ENCODE measurements at places on chromosomes 7 and 10. TPM values are rescaled to one million over a fixed set of nuclear protein-coding genes. Genes with fewer than 3 reads are reported as not detected.

DNA sequence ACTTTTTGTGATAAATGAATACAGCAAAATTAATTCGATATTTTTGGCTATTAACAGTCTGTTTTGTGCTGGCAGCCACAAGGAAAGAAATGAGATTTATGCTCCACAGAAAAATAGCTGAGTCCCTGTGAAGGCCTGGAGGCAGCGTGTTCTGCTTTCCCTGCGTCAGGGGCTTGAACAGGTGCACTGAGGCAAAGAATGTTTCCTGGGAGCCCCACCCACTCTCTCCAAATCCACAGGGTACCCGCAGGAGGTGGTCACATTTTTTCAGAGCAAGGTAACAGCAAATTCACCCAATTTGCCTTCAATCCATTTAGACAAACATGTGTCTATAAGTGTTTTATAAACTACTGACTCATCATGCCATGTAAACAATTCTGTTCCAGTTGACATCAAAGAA is 308.1 kb downstream of the TCERG1L start:
- peak; percentile 6 for DNase-seq

DNA sequence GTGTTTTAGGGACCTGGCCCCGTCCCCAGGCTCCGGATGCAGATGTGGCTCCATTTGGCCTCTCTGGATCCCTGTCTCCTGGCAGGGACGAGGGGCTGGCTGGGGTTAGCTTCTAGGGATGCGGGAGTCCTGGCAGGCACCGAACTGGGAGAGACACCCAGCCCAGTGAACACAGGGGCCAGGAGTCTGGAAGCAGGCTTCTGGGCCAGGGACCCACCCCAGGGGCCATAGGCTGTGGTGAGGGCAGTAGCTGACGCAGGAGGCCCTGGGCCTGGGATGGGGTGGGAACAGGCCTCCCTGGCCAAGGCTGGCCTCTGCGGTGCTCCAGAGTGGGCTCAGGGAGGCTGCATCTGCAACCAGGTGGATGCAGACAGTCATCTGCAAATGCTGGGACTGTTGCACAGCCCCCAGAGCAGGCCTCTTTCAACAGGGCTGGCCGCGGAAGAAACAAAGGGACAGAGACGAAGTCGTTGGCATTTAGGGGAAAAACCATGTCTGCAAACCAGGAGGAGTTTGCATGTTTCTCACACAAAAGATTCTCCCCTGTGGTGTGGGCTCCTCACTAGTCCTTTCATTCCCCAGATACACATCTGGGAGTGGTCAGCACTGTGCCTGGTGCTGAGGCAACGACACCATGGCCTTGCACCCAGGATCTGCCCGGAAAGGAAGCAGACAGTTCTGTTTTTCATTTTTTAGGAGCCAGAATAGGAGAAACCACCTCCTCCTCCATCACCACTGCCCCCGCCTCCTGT is 36.4 kb upstream of the ZNF488 start:
- DNase-seq = no peak

GRCh38 chr7:24108906-24109376 is 175.0 kb upstream of the NPY start:
- no peak for DNase-seq

DNA sequence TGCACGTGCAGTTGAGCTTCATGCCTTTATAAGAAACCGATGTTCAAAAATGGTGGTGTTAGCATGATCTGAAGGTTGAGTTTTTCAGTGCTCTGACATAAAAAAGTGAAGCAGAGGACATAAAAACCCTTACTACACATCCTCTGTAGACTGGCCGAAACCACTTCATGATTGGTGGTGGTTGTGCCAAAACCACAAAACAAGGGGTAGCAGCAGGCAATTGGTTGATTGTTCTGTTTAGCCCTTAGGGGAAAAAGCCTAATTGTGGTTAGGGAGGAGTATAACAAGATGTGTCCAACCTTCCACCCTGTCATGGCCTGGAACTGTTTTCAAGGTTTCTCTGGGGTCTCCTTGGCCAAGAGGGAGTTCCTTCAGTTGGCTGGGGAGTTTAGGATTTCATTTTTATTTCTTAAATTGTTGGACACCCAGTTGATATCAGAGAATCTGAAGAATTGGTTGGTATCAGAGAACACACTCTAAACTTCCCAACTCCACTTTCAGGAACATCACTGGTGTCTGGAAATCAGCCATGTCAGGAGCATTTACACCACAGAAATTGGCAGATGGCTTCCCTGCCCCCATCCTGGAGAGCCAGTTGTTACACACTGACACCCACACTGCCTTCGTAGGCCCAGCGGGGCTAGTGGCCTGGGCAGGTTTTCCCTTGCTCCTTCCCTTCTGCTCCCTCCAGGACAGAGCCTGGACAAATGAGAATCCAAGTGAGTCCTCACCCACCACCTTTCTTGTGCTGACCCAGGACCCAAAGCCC is 18.8 kb downstream of the MRPS24 start:
- no peak for DNase-seq

GRCh38 chr10:103493362-103493915 is at the start of gene NEURL1:
Gene NEURL1, plus strand, starts transcription at chr10:103493705. Its CDS starts 683 bp downstream, at chr10:103494388.
- DNase-seq = no peak

- DNase-seq = no peak
Observed at GRCh38 chr7:138626846-138627245, 74.3 kb downstream of the SVOPL start.

GRCh38 chr10:93654201-93654600 is 41.9 kb downstream of the PDE6C start:
- no peak for DNase-seq

GRCh38 chr7:47714669-47715607 is 133.0 kb upstream of the TNS3 start:
- DNase-seq = no peak

GRCh38 chr7:103120362-103120761 is 28.5 kb downstream of the NAPEPLD start:
- no peak for DNase-seq

DNA sequence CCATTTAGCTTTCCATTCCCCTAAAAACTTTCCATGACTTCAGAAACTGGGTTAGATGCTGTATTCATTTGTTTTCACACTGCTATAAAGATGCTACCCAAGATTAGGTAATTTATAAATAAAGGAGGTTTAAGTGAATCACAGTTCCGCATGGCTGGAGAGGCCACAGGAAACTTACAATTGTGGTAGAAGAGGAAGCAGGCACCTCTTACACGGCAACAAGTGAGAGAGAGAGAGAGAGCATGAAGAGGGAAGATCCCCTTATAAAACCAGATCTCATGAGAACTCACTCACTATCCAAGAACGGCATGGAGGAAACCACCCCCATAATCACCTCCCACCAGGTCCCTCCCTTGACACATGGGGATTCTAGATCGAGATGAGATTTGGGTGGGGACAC is 336.8 kb downstream of the TFEC start:
- no peak for DNase-seq

DNA sequence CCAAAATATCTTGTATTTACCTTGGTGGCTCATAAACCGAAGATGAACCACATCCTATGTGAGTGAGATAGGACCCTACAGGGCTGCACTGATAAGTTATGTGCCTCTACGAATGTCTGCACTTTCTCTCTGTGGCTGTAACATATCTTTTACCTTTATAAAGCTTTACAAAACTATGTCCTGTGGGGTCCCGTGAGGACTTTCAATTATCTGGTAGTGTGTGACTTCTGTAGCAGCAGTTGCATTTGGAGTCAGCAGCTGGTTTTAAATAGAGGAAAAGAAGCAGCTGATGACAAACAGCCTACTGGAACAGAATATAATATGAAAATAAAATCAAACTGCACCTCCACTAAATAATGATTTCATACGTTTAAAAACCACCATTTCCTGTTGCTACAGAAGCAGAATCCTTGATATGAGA is 222.4 kb upstream of the GNAI1 start:
- DNase-seq = no peak

- no peak for DNase-seq
Observed at GRCh38 chr7:95933618-95934017, 161.3 kb downstream of the DYNC1I1 start.

DNA sequence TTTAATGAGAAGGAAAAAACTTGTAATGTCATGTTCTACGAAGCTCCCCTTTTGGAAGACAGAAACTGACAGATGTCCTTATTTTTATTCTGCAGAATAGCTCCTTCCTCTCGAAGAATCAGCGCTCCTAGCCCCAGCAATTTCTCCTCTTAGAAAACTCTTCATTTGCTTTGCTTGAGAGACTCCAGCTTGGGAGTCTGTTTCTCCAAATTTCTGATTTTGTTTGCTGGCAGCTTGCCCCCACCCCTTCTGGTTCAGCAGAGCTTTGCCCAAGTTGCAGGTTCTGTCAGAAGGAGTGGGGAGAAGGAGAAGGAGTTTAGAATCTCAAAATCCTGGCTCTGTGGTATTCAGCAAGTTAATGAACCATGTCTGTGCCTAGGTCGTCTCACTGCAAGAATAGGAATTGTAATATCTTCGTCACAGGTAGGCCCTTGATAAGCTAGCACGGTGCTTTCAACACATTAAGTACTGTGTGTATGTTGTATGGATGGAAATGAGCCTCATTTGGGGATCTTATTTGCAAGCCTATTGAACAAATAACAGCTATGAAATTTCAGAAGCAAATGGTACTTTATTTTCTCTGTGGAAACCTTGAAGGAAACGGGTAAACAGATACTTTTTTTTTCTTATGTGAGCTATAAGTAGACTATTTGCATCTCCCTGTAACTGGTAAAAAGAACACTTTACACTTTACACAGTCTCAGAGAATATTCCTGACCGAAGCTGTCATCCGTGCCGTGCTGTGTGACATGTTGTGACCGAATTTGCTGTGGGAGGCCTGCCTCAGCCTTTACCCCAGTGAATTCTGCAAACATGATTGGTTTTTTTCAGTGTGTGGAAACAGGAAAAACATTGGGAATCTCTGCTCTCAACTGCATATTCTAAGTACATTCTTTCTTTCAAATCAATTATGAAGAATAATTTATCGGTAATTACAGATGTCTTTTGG is 290.9 kb downstream of the CAMK1D start:
- DNase-seq = no peak

DNA sequence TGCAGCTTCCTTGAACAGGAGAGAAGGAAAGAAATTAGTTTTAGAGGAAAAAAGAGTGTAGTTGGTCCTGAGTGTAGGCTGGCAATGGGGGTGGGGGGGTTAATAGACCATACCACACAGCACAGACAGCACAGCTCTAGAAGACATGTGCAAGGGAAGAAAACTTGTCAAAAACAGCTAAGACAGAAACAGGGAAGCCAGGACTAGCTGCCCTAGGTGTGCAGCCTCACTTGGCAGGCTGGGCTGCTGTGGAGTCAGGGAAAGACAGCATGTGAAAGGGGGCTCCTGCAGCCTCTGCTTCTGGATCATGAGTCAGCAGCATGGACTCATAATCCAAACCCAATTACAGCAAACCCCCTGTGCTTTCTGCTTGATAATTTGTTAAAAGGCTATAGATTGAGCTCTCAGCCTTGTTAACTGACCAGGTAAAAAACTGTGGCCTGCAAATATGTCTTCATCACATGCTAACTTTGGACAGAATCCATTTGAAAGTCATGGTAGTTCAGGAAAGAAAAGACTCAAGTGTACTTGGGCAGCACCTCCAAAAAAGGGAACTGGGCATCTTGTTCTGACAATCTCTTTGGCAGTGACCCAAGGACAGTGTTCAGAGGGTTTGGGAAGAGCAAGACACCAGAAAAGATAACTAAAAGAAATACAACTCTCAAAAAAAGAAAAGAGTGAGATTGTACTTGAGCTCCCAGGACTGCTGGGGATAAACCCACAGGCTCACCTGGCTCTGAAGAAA is 142.2 kb upstream of the VWC2 start:
- DNase-seq = no peak

- DNase-seq = no peak
Observed at GRCh38 chr7:45106820-45107219, 4.7 kb downstream of the TBRG4 start.

DNA sequence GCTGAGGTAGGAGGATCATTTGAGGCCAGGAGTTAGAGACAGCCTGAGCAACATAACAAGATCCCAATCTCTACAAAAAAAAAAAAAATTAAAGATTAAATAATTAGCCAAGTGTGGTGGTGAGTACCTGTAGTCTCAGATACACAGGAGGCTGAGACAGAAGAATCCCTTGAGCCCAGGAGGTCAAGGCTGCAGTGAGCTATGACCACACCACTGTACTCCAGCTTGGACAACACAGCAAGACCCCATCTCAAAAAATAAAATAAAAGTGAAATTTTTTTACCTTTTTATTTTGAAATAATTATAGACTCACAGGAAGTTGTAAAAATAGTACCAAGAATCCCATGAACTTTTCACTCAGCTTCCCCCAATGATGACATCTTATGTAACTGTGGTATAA is 4.9 kb downstream of the FAM149B1 start:
- no peak for DNase-seq

DNA sequence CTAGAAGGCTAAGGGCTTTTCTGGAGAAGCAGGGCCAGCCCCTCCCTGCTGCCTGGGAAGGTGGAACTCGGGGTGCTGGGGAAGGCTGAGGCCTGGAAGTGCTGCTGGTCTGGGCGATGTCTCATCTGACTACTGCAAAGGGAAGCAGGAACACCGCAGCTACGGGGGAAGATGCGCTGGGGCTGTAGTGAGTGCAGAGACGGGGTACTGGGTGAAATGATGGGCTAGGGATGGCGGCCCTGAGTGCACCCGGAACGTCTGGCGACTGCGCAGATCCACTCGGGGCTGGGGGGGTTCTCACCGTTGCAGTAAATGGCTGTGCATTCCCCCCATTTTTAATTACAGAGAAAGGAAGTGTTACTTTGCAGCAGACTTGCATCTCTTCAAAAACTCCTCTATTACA is 195.4 kb upstream of the ADARB2 start:
- no peak for DNase-seq

DNA sequence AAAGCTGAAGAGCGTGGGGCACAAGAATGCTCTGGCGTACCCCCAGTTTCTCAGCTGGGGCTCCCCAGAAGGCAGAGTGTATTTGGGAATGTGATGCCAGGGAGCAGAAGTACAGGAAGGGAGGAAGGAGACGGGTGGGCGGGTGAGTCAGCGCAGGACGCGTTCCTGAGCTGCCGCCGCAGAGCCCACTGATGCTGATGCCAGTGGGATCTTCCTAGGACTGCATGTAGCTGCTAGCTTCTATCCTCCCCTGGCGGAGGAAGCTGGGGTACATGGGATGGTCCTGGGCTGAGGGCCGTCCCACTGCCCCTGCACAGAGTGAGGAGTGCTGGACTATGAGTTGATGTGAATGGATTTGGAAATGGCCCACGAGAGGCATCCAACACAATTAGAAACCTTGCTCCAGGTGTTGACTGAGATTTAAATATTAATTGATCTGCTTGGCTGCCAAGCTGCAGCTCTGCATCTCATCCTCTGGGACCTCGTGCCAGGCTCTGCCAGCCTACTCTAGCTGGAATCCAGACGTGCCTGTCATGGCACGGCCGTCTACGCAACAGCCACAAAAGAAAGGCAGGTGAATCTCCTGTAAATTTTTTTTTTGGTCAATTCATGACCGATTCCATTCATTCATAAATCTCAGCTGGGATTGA is 66.2 kb upstream of the RHEB start:
- DNase-seq = no peak

- no peak for DNase-seq
Observed at GRCh38 chr10:76456197-76456596, 1024.8 kb downstream of the LRMDA start.

GRCh38 chr7:107898997-107899594 is 8.1 kb downstream of the DLD start:
- DNase-seq = no peak

Gene MLXIPL
- total RNA-seq = 0.65 TPM

Gene PRTFDC1
- 5.0 TPM for total RNA-seq

Gene PLEKHS1
- total RNA-seq = not detected

Gene DOCK1
- 31.2 TPM for total RNA-seq

Gene ECHDC3
- 35.1 TPM for total RNA-seq

Gene ZNF727
- 1.4 TPM for total RNA-seq
